Nasal cavity respiratory epithelium epithelial cell of viscerocranial mucosa (primary cell): ENCODE measurements at places on chromosomes 5 and 9. TPM values are rescaled to one million over a fixed set of nuclear protein-coding genes. Genes with fewer than 3 reads are reported as not detected.

The SPINK5 gene
- total RNA-seq = 30.3 and 51.3 TPM in 2 replicates

The TRIM36 gene
- 0.71 and 1.4 TPM in 2 replicates for total RNA-seq

The SLCO6A1 gene
- total RNA-seq = 0.21 TPM in 1 of 2 replicates, not detected in the other

The CATSPER3 gene
- total RNA-seq = 0.21 and 0.34 TPM in 2 replicates

The TEX48 gene
- not detected in 2 replicates for total RNA-seq

The OGN gene
- not detected in 2 replicates for total RNA-seq

The TMEM232 gene
- 0.34 and 2.8 TPM in 2 replicates for total RNA-seq

The NR4A3 gene
- total RNA-seq = under 0.01 TPM in 2 replicates
